ENCODE measurements at places on chromosomes 5 and 9.

GRCh38 chr9:8436786-8437185 is 637.2 kb upstream of the DMAC1 start:
- DNase-seq, result no peak

DNA sequence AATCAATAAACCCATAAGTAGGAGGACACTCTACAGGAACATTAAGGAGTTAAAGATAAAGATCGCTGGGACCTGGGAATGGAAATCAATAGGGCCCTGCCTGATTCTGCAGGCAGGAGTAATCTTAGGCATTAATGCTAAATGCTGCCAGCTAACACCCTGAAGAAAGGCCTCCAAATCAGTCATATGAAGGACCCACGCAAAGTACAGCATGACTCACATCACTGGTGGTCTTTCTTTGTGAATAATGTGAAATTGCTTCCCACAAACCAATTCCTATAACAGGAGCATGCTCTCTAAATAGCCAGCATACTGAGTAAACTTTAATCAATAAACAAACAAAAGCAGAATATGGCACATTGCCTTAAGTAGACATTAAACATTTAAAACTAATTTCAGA is 172.3 kb downstream of the SEMA5A start:
- no peak for DNase-seq

DNA sequence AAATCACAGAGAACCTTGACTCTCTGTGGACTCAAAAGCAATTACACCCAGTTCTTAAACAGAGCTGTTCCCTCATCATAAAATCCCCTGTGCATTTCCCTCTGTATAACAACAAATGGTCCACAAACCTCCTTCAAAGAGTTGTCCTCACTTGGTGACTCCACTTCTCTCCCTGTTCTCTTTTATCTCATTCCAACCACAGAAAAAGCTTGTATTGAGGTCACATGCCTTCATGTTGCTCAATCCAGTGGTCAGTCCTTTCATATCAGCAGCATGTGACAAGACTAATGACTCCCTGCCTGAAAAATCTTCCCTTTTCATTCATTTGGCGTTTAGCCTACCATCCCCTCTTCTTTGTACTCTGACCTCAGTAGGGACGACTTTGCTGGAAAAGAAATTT is 158.0 kb downstream of the DEPDC1B start:
- no peak for DNase-seq

DNA sequence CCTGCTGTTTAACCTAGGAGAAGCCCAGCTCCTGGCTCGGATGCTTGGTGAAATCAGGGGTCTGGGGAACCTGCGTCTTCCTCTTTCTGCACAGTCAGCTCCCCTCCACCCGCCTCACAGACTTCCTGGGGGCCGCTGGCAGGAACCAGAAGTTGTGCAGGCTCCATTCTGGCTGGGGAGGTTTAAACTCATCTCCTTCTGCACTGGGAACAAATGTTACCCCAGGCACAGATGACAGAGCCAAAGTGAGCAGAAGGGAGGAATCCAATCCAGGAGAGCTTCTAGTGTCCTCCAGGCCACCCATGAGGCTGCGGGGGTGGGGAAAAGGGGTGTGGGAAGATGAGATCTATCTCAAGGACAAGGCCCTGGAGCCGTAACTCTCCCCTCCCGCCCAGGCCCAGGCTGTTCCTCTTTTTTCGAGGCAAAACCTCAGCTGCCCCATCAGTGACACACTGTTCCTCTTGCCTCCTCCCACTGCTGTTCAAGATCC is 31.2 kb downstream of the KCNMB1 start:
- DNase-seq, result no peak

GRCh38 chr9:26243029-26243697 is 564.9 kb upstream of the TUSC1 start:
- no peak for DNase-seq

DNA sequence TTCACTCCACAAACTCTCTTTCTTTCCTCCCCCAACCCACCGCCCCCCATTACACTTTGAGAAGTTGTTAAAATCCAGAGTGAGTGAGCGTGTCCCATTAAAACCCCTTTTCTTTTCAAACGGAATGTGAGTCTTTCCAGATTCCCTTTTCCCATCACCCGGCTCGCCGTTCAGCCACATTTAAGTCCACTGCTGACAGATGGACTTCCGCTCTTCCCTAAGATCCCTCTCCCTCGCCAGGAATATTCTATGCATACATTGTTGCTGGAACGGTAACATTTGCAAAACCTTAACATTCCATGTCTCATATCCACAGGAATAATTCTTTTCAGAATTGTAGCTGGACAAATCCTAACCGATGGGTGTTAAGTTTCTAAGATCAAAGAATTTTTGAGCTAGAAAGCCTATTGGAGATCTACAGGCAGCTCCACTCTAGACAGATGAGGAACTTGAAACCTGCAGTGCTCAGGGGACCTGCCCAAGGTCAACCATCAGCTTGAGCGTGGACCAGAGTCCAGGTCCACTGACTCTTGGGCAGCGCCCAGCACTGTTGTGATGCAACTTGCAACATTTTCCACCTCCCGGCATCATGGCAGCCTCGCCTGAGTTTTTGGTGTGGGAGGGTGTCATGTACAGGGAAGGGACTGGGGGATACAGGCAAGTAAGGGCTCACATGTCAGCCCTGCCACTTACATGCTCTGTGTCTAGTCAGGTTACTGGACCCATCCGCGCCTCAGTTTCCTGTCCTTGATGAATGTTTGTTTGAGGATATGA is 500.1 kb downstream of the CCDC171 start:
- DNase-seq, result no peak

GRCh38 chr9:113918697-113919350 is 42.7 kb downstream of the ZNF618 start:
- no peak for DNase-seq

DNA sequence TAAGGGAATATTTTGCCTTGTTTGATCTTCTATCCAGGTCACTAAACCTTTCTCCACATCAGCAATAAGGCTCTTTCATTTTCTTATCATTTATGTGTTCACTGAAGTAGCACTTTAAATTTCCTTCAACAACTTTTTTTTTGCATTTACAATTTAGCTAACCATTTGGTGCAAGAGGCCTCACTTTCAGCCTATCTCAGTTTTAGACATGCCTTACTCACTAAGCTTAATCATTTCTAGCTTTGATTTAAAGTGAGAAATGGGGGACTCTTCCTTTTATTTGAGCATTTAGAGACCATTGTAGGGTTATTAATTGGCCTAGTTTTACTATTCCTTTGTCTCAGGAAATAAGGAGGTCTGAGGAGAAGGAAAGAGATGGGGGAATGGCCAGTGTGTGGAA is 250.5 kb downstream of the AUH start:
- DNase-seq, result no peak

DNA sequence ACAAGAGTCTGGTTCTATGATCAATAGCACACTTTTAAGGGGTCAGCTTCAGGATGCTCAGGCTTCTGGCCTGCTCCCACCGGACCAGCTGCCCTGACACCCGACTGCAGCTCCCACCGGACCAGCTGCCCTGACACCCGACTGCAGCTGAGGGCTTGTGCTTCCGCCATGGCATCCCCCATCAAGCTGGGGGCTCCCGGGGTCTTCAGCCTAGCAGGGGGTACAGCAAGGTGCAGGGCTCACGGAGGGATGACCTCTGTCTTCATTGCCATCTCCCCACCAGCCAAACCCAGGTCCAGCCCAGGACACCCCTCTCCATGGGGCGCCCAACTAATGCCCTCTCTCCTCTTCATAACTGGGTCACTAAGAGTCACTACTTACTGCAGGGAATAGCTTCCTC is 1.9 kb downstream of the FLT4 start:
- DNase-seq, result no peak

DNA sequence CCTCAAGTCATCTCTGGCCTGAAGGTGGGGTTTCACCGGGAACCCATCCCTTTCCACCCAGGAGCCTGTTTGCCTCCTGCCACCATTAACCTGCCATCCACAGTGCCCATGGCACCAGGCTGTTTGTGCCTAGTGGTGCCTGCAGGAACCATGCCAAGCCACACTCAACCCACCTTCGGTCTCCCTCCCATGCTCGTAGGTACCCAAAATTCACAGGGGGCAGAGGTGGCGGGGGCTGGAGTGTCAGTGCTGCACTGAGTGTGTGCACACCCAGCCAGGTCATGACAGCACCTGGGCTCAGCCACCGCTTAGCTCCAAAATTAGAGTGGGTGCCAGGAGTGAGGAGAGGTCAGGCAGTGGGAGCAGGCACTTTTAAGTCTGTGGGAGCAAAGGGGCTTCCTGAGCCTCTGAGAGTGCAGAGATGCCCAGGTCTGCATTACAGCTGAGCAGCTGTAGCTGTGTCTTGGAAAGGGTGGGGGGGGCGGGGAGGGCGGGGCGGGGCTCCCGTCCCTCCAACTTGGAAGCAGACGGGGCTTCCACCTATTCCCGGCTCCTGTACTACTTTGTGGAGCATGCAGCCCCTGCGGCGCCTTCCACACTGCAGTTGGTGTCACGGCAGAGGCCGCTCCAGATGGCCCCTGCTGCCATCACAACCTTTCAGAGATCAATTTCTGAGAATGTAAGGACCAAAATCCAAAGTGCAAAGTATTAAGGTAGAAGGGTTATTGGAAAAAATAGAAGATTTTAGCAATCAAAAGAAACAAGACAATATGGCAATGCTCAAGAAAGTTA is 2396.8 kb upstream of the C9orf72 start:
- no peak for DNase-seq

DNA sequence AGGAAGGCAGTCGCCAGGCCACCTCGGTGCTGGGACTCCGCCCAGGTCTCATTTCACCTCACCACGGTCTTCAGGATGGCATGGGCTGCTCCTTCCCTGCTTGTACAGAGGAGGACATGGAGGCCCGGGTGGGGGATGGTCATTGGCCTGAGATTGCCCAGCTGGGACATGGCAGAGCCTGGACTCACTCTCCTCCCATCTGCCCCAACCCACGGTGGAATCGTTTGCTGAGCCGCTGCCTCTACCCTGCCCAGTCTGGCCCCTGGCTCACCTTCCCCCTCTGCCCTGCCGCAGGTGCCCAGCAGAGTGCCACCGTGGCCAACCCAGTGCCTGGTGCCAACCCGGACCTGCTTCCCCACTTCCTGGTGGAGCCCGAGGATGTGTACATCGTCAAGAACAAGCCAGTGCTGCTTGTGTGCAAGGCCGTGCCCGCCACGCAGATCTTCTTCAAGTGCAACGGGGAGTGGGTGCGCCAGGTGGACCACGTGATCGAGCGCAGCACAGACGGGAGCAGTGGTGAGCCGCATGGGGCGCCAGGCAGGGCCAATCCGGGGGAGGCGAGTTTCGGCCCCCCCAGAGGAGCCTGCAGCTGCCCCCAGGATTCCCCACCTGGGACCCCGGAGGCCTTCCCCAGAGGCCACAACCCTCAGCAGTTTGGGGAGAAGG is 36.7 kb downstream of the HK3 start:
- no peak for DNase-seq

- DNase-seq, result no peak
Measured at GRCh38 chr9:121464968-121465367, 34.7 kb downstream of the GGTA1 start.

- DNase-seq, result no peak
Measured at GRCh38 chr5:42621662-42622061, 135.0 kb upstream of the CCDC152 start.

DNA sequence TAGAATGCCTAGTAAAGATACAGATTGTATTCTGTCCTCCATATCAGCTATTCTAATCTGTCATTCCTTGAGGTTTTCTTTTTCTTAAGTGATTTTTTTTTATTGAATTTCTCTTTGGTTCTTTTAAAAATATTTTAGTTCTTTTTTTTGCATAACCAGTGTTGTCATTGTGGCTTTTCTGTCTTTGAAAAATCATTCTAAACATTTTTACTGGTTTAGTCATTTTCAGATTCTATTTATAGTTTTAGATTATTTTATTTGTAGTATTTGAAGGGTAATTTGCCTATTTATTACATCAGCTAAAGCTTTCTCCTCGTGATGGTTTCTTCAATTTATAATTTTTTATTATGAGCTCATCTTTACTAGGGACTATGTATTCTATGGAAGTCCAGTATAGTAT is 78.1 kb downstream of the NDUFAF2 start:
- no peak for DNase-seq

- peak; percentile 17 for DNase-seq
Measured at GRCh38 chr9:81032030-81032572, 657.2 kb downstream of the TLE1 start.

- DNase-seq, result peak; percentile 48
Measured at GRCh38 chr5:79236362-79236969, 535 bp downstream of the JMY start.

GRCh38 chr9:10387282-10387681 is 225.5 kb downstream of the PTPRD start:
- DNase-seq, result no peak

DNA sequence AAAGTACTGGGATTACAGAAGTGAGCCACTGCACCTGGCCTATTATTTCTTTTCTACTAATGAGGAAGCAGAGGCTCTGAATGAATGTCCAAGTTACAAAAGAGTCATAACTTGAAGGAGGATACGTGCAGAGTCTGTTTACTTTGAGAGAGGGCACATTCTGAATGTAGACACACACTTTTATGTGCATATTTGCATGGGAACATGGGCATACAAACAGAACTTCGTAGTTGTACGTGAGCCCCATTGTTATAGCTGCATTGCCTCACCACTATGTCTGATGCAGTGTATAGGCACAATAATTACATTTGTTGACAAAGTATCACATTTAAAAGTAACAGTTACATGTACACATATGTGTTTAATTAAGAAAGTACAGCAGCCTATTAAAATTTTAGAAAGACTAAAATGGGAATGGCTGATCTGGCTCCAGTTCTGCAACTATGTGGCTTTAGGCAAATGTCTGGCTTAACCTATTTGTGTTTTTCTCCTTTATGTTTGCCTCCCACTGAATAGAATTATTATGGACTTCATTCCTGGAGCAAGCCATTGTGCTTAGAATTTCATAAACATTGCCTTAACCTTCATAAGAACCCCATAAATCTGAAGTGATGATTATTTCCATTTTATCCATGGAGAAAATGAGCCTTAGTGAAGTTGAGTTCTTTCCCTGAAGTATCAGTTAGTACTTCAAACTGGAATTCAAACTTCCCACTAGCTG is 3.0 kb upstream of the DPYSL3 start:
- no peak for DNase-seq

GRCh38 chr5:169717288-169717687 is 80.2 kb downstream of the DOCK2 start:
- DNase-seq, result peak; percentile 38

DNA sequence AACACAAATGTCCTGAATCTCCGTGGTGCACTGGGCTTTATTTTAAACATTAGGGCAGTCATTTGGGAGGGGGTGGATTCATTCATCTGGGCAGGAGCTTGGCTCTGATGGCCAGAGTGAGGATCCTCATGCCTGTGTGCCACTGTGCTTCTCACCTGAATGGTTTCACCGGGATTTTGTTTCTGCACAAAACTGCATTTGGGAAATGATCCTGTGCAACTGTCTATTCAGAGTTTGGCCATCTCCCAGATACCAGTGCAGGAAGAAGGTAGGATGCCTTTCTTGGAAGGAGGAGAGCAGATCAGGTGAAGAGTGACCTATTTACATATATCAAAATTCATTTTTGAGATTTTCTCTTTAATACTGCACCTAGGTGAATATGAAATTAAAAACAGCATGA is 514.4 kb upstream of the SEMA6A start:
- no peak for DNase-seq

- no peak for DNase-seq
Measured at GRCh38 chr5:112004867-112005622, 248.1 kb upstream of the NREP start.
